ENCODE measurements at places on chromosomes 7 and 10. TPM values are rescaled to one million over a fixed set of nuclear protein-coding genes. Genes with fewer than 3 reads are reported as not detected.

- peaks cover 3% of the 10 kb centered on the region for H3K4me1 ChIP-seq
- H3K27me3 ChIP-seq, result no peaks in the 10 kb centered on the region
- peak overlapping the region; percentile 92 for H3K27ac ChIP-seq
- DNase-seq, result no peak
- H3K4me3 ChIP-seq, result peak overlapping the region; percentile 96
- no peaks in the 10 kb centered on the region for H3K36me3 ChIP-seq
Measured at GRCh38 chr7:116862951-116863670, 724 bp downstream of the CAPZA2 start.

Gene PODXL
- 29.9 TPM for total RNA-seq

DNA sequence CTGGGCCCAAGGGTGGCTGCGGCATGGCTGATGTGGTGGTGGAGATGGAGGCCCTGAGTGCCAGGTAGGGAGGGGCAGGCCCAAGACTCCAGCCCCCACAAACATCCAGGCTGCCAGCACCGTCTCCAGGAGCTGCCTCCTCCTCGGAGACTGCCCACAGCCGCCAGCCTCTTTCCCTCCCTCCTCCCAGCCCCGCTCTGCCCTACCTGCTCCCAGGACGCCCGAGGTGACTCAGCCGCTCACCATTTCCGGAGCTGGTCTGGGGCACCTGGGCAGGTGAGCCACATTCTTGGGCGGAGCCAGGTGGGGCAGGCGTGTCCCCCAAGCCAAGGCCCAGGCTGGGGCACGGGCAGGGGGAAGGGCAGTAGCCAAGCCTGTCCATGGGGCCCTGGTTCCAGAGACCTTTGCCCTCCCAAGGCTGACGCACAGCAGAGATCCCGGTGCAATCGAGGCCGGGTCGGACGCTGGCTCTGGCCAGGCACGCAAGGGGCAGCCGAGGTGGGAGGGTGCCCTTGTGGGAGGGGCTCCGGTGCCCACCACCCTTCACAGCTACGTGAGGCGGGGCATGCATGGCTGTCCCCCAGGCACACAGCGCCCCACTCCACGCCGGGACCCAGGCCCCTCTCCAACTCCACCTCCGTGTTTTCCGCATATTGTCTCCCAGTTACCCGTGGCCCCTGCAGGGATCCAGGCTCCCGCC is 8.8 kb downstream of the ADAP1 start:
- H3K27ac ChIP-seq, result no peak overlapping the region
- H3K27me3 ChIP-seq, result peaks cover 5% of the 10 kb centered on the region
- no peaks in the 10 kb centered on the region for H3K4me1 ChIP-seq
- H3K36me3 ChIP-seq, result no peaks in the 10 kb centered on the region
- DNase-seq, result no peak

GRCh38 chr10:103765981-103766380 is 89.4 kb downstream of the SH3PXD2A start:
- peaks cover 40% of the 10 kb centered on the region for H3K4me1 ChIP-seq
- no peak overlapping the region for H3K4me3 ChIP-seq
- DNase-seq, result no peak

Gene SYT15B
- total RNA-seq, result 1.5 TPM

DNA sequence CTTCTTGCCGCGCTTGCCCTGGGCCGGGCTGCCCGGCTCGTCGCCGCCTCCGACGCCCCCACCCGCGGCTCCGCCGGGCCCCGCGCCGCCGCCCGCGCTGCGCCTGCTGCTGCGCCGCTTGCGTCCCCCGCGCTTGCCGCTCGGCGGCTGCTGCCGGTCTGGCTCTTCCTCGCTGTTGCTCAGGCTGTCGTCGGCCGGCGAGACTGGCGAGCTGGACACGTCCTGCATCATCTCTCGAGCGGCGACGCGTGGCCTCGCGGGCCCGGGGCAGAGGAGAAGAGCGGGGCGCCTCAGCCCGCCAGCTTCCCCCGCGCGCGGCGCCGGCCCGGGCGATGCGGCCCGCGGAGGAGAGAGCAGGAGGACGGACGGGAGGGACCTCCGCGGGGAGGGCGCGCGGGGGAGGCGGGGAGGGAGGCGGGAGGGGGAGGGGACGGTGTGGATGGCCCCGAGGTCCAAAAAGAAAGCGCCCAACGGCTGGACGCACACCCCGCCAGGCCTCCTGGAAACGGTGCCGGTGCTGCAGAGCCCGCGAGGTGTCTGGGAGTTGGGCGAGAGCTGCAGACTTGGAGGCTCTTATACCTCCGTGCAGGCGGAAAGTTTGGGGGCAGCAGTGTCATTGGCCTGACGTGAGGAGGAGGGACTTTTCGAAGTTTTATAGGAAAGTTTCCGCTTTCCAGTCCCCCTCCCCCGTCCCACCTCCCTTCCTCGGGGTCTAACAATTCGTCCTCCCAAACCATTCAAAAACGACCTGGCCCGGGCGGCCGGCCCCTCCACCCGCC is at the start of gene TWIST1:
TWIST1 (minus strand) TSS at position 546 of the 779 bp plus-strand sequence; CDS start at position 231, 315 bp downstream.
- peak within 1 kb of the TSS; percentile 83 for H3K27ac ChIP-seq
- peak; percentile 87 for DNase-seq
- H3K4me1 ChIP-seq, result peaks cover 33% of the 10 kb centered on the region
- no peaks in the 10 kb centered on the region for H3K36me3 ChIP-seq
- H3K27me3 ChIP-seq, result peaks cover 18% of the 10 kb centered on the region
- peak within 1 kb of the TSS; percentile 94 for H3K4me3 ChIP-seq

DNA sequence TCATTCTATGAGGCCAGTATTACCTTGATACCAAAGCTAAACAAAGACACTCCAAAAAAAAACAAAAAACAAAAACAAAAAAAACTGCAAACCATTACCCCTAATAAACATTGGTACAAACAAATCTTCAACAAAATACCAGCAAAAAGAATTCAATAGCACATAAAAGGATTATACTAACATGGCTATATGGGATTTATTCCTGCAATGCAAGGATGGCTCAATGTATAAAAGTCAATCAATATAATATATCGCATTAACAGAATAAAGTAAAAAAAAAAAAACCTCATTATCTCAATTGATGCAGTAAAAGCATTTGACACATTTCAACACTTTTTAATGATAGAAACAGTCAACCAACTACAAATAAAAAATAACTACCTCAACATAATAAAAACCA is 233.3 kb upstream of the NFE2L3 start:
- H3K36me3 ChIP-seq, result no peaks in the 10 kb centered on the region
- H3K4me3 ChIP-seq, result no peak overlapping the region
- H3K4me1 ChIP-seq, result no peaks in the 10 kb centered on the region
- no peak for DNase-seq

Gene ADAMTS14
- total RNA-seq, result 30.2 TPM

DNA sequence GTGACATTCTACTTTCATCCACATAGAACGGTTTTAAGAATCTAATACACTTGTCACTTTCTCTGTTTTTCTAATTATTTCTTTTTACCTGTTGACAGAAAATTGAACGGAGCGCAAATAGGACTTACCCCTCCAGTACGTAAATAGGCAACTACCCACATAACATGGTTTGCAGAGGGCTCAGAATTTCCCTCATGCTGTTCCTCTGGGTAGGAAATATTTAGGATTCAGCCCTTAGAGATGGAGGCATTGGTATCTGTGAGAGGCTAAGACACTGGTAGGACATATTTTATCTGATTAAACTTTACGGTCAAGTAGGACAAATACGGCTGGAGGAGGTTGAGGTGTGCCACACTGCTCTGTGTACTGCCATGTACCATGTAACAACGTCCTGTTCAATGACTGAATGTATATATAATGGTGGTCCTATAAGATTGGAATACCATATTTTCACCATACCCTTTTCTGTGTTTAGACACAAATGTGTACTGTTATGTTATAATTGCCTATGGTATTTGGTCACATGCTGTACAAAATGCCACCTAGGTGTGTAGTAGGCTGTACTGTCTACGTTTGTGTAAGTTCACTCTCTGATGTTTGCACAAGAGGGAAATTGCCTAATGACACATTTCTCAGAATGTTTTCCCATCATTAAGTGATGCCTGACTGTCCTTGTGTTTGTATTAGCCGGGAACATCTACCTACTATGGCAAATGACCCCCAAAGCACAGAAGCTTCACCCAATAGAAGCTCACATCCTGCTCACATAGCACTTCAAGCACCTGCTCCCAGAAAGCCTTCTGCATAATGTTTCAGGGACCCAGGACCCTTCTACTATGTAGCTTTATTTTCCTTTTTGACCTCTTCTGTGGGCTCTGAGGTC is 429.4 kb upstream of the AKR1E2 start:
- H3K36me3 ChIP-seq, result no peaks in the 10 kb centered on the region
- DNase-seq, result no peak
- no peak overlapping the region for H3K27ac ChIP-seq
- H3K4me1 ChIP-seq, result no peaks in the 10 kb centered on the region
- H3K4me3 ChIP-seq, result no peak overlapping the region
- no peaks in the 10 kb centered on the region for H3K27me3 ChIP-seq

All from astrocyte (in vitro differentiated cells and primary cell).